ENCODE measurements at places on chromosomes 5 and 9.

GRCh38 chr5:40774623-40775022 is 18.9 kb upstream of the TTC33 start:
- DNase-seq = no peak

DNA sequence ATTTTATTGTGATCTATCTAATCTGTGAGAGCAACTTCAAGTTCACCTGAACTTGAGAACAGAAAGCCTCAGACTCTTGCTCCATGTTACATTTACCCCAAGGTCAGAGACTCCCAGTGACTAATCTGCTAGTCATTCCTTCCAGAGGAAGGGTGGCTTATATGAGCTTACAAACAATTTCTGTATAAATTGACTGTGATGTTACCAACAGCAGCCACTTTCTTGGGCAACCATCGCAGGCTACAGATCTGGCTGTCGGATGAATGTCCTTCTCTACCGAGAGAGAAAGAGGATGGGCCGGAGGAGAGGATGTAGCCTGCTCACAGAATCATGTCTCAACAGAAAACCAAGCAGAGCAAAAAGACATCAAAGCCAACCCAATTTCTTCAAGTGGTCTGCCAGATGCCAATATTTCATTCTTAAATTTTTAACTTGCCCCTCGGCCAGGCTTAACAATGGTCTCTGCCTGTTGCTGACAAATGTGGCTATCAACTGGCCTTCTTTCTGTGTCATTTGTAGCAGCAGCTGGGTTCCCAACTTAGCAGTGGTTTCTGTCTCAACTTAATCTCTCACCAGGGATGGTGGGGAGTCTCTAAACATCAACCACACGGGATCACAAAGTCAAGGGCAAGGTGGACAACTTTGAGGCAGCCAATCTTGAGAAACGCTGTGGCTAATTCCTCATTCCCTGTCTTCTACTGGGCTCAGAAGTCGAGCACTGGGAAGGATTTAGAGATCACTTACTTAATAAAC is 81.3 kb downstream of the RAPGEF1 start:
- peak; percentile 46 for DNase-seq

GRCh38 chr9:121201045-121201737 is 478 bp downstream of the RAB14 start:
- DNase-seq = peak; percentile 43

DNA sequence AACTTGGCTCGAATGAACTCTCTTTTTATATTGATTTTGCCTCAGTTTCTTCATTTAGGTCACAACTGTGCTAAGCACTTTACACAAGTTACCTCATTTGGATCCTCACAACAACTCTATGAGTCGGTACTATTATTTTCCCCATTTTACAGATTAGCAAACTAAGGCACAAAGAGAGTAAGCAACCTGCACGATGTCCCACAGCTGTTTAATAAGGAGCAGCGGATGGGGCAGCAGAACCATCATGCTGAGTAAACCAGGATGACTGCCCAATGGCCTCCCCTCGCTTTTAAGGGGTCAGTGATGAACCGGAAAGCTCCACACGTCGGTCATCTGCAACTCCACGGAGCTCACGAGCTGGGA is 607 bp downstream of the PRELID2 start:
- DNase-seq = no peak

Data from stimulated activated naive CD4-positive, alpha-beta T cell treated with Interleukin-2 at 50 U/mL for 16 hours (primary cell).